ENCODE measurements at places on chromosomes 2 and 18. TPM values are rescaled to one million over a fixed set of nuclear protein-coding genes. Genes with fewer than 3 reads are reported as not detected.

The GRHL1 gene
- total RNA-seq, result 37.4 TPM

The TOGARAM2 gene
- total RNA-seq, result 1.6 TPM

The ZC3H6 gene
- total RNA-seq, result 5.5 TPM

The CENPA gene
- total RNA-seq, result 24.7 TPM

The RND3 gene
- 169 TPM for total RNA-seq

The C2orf69 gene
- total RNA-seq, result 9.9 TPM

The HK2 gene
- 27.6 TPM for total RNA-seq

The ANKRD29 gene
- total RNA-seq, result 3.5 TPM

The MAP3K19 gene
- 1.1 TPM for total RNA-seq

DNA sequence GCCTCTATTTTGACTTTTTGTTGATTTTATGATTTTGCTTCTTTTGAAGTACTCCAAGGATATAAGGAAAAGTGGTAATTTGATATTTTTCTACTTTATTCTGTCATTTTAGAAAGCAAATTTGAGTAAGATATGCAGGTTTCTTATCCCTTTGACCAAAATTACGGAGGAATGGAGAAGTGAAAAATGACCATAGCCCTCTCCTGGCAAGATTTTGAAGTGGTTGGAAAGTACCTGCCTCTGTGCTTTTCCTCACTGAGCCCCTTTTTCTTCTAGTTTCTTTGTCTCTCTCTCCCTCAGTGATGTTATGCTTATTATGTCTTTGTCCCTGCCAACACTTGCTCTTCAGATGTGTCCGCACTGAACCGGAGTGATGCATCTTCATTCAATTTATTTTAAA lies 898.1 kb downstream of the EPHA4 start:
- DNase-seq, result no peak
- no peaks in the 10 kb centered on the region for H3K4me1 ChIP-seq
- no peak overlapping the region for H3K4me3 ChIP-seq
- no peak overlapping the region for H3K27ac ChIP-seq
- H3K27me3 ChIP-seq, result no peaks in the 10 kb centered on the region

- H3K4me1 ChIP-seq, result no peaks in the 10 kb centered on the region
- no peak overlapping the region for H3K27ac ChIP-seq
- H3K27me3 ChIP-seq, result no peaks in the 10 kb centered on the region
- DNase-seq, result no peak
Measured at GRCh38 chr2:38517284-38517683, 85.4 kb downstream of the HNRNPLL start.
